ENCODE measurements at places on chromosomes 4 and X.

- no peak for DNase-seq
These were observed 215.6 kb upstream of the PPARGC1A start for GRCh38 chr4:24105327-24106038.

DNA sequence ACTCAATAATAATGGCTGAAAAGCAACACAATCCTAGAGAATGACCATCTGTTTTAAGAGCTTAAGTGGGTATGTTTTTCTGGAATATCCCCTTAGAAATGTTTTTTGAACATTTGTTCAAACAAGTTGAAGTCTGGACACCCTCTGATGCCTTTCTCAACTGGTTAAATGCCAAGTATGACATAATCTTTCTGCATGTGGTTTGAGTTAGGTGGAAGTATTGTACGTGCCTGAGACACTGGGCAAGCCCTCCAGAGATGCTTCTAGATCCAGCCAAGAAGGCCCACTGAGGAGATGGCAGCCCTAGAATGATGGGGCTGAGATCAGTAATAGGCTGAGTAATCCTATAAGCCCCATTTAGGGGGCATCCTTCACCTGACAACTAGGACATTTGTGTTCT lies 493.1 kb downstream of the MAGEE1 start:
- DNase-seq: no peak

GRCh38 chrX:73668779-73669178 lies 105.8 kb downstream of the CHIC1 start:
- no peak for DNase-seq

DNA sequence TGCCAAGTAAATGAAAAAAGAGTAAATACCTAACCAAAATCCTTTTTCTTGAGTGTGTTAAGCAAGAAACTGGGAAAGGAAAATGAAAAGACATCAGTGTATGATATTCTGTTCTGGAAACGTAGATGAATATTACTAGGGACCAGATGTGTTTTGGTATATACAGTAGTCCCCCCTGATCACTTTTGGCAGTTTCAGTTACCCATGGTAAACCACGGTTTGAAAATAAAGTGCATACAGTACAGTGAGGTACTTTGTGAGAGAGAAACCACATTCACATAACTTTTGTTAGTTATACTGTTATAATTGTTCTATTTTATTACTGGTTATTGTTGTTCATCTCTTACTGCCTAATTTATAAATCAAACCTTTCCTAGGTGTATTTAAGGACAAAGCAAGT lies 250.9 kb downstream of the TENM3 start:
- no peak for DNase-seq

Data from hypothalamus (tissue), 51 donors.